Endothelial cell (in vitro differentiated cells): ENCODE measurements at places on chromosomes 13 and 19. TPM values are rescaled to one million over a fixed set of nuclear protein-coding genes. Genes with fewer than 3 reads are reported as not detected.
A peak's percentile ranks its signal among the peaks of the same experiment; 100 is the strongest.

- no peak for DNase-seq
These were observed 33.9 kb upstream of the CSNK1A1L start for GRCh38 chr13:37139356-37139755.

DNA sequence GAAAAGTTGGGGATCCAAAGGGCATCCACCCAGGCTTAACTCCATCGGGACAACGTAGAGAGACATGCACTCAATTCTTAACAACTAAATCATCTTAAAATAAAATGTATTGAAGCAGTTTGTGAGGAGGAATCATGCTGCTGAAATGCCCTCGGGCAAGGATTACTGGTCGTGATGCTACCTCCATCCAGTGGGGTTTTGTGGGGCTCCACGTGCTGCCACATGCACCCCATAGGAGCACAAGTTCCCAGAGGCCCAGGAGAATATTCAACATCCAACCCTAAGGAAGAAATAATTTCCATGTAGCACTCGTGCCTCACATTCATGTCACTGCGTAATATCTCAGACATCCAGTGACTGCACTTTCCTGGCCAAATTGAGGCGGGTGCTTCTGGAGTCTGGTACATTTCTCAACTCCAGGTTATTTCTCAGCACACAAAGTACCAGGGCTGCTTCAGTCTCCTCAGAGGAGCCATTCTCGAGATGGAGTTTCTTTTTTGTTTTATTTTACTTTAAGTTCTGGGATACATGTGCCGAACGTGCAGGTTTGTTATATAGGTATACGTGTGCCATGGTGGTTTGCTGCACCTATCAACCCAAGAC, 429.8 kb downstream of the FOXO1 start:
- DNase-seq = no peak

DNA sequence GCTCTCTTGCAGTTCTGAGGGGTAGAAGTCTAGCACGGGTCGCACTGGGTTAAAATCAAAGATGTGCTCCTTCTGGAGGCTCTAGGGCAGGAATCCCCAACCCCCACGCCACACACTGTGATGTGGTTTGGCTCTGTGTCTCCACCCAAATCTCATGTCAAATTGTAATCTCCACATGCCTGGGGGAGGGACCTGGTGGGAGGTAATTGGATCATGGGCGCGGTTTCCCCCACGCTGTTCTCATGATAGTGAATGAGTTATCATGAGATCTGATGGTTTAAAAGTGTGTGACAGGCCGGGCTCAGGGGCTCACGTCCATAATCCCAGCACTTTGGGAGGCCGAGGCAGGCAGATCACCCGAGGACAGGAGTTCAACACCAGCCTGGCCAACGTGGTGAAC, 26.6 kb upstream of the CALM3 start:
- DNase-seq = no peak

DNA sequence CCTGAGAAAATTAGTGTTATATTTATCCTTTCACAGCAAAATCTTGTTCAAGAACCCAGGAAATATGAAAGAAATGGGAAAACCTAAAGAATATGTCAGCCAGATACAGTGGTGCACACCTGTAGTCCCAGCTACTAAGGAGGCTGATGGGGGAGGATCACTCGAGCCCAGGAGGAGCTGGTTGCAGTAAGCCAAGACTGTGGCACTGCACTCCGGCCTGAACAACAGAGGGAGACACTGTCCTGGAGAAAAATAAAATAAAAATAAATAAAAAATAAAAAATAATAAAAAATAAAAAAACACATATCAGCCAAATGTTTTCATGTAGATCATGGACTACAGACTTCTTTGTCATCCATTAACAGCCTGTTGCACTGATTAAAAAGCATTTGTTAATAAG, 244.8 kb upstream of the KLHL1 start:
- DNase-seq = no peak

- no peak for DNase-seq
These were observed 376.1 kb downstream of the LMO7 start for GRCh38 chr13:76012091-76012721.

DNA sequence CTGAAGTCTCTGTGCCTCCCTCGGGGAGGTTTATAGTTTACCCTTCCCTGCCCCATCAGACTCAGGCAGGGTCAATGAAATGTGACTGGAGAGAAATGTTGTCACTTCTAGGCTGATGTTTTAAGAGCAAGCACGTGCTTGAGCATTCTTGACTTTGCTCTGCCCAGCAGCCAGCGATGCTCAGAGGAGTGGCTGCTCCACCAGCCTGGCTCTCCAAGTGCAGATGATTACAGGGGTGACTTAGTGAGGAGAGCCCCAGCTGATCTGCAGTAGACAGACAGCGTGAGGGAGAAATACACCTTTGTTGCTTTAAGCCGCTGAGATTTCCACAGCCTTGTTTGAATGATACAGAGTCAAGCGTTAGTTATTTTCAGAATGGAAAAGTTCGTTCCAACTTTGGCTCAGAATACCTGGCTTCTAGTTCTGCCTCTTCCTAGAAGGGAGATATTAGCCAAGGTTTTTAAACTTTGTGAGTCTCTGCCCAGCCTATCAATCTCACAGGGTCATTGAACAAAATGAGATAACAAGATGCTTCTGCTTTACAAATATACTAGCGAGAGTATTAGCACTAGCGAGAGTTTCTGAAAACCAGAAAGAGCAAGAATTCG, 143.6 kb downstream of the OXGR1 start:
- no peak for DNase-seq

GRCh38 chr13:77079902-77080413, 53.0 kb upstream of the FBXL3 start:
- no peak for DNase-seq

DNA sequence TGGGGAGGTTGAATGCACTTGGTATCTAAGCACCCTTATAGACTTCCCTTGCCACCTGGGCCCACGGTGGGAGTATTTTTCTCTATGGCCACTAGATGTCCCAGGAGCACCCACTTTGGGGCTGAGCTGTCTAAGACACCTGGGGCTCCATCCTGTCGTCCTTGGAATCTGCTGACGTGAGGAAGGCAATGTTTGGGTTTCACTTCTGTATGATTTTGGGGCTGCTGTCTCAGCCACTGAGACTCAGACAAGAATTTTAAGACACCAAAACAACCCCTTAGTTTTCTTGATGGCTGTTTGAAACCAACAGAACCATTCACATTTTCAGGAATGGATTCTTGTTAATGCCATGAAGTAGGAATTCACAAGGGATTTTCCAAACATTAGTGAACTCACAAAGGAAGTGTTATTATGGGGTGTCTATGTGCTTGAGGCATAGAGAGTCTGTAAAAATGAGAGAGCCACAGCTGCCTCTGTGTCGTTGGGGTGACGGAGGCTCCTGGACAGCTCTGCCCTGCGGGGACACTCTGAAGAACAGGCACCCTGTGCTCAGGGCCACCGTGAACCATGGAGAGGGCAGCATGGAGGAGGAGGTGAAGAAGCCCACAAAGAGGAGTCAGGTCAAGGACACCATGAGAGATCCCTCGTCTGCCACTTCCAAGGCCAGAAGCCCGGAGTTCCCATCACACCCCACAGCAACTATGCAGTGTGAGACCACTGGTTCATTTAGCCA, 106.8 kb upstream of the SPATA13 start:
- DNase-seq = peak; percentile 58

DNA sequence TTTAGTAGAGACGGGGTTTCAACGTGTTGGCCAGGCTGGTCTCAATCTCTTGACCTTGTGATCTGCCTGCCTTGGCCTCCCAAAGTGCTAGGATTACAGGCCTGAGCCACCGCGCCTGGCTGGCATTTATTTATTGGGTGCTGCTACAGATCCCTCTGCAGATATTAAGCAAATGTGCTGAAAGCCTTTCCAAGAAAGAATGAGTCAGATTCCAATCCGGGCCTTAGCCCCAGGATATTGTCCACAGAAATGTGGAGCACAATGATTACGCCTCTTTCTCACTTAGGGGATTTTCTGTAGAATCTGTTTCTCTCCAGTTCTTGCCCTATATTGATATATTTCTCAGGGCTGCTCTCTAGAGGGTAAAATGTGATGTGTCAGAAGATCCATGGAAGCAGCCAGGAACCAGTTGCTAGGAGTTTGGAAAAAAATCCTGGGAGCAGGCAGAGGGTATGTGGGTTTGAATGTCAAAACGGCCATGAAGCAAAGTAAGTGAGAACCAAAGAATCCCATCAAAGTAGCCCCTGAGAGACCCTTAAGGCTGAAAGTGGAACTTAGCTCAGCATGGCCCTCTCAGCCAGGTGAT, 24.8 kb upstream of the IGFL4 start:
- DNase-seq = no peak

- no peak for DNase-seq
These were observed 772 bp downstream of the PARP4 start for GRCh38 chr13:24511816-24512196.

DNA sequence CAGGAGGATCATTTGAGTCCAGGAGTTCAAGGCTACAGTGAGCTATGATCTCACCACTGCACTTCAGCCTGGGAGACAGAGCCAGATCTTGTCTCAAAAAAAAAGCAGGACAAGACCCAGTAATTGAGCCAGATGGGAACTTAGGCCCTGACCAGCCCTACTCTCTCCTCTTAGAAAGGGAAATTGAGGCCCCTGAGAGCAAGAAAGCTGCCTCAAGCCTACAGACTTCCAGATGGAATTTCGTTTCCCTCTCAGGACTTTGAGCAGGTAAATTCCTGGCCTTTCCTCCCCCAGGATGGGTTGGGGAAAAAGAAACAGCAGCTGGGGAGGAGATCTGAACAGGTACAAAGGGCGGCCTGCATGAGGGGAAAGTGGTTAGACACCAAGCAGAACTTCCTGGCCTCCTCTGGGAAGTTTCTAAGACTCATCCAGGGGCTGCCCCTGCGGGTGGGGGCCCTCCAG, 3.6 kb upstream of the BCL3 start:
- no peak for DNase-seq

GRCh38 chr13:37534181-37534580, 64.4 kb downstream of the POSTN start:
- no peak for DNase-seq

GRCh38 chr19:39413272-39413910, 922 bp downstream of the PLEKHG2 start:
- peak; percentile 70 for DNase-seq

DNA sequence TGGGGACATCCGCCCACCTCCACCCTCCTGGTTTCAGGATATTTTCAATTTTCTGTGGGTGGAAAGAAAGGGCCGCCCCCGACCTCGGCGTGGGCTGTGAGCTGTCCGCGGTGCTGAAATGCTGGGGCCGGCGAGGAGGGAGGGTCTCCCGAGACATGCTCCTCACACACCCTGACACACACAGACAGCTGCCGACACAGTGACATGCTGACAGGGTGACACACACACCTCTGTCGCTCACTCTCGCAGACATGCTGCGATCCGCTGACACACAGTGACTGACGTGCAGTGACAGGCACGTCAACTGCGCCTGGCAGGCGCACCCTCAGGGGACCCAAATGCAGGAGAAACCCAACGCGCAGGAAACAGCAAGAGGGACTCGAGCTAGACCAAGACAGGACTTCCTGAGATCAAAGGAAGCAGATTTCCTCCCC, 25.1 kb upstream of the MEIS3 start:
- DNase-seq = peak; percentile 78

DNA sequence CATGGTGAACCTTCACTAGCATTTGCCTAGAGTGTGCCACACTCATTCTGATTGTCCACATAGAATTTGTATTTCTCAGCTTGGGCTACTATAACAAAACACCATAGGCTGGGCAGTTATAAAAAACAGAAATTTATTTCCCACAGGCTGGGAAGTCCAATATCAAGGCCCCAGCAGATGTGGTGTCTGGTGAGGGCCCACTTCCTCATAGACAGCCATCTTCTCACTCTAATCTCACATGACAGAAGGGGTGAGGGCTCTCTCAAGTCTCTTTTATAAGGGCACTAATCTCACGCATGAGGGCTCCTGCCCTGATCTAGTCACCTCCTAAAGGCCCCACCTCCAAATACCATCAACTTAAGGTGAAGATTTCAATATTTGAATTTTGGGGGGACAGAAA, 53.6 kb downstream of the LRRC63 start:
- DNase-seq = no peak

DNA sequence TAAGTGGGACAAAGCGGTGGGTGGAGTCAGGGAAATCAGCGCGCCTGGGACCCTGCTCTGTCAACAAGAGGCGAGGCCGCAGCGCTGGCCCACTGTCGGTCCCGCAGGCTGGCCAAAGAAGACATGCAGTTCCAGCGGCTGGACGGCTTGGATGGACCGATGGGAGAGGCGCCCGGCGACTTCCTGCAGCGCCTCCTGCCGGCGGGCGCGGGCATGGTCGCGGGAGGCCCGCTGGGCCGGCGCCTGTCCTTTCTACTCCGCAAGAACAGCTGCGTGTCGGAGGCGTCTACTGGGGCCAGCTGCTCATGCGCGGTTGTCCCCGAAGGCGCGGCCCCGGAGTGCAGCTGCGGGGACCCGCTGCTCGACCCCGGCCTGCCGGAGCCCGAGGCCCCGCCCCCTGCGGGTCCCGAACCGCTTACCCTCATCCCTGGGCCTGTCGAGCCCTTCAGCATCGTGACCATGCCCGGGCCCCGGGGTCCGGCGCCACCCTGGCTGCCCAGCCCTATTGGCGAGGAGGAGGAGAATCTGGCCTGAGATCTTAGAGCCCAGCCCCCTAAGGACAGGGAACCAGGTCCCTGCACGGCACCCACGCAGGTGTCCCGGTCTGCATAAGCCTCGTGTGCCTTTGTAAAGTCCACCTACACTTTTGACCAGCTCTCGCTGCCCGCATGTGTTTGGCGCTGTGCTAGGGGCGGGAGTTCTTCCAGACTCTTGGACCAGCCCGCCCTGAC, 6.1 kb downstream of the BEST2 start:
- DNase-seq = peak; percentile 90

DNA sequence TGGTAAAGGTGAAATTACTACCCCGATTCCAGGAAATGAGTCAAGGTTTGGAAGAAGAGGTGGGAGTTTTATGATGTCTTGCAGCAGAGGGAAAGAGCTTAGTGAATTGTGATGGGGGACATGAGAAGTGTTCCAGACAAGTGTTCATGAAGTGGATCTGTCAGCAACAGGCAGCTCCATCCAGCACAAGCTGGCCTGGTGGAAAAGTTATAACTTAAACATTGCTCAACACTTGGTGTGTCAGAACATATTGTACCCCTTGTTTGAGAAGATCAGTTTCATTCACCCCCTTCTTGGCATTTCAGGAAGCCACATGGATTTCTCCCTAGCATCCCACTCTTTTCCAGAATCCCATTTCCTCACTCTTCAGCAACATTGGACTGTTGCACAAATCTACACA, 222.0 kb downstream of the B3GLCT start:
- DNase-seq = no peak

Gene STK24
- 92.3 TPM for total RNA-seq

Gene TGFBR3L
- total RNA-seq = not detected

Gene KDELR1
- total RNA-seq = 325 TPM

Gene PLVAP
- total RNA-seq = 1,569 TPM

Gene FFAR1
- total RNA-seq = not detected

Gene TMEM190
- total RNA-seq = not detected

Gene NLRP7
- total RNA-seq = 0.69 TPM

Gene IRS2
- total RNA-seq = 16.4 TPM

Gene TNFSF13B
- 1.8 TPM for total RNA-seq

Gene RUBCNL
- 0.31 TPM for total RNA-seq

Gene PTGIR
- total RNA-seq = not detected
